Pulmonary artery endothelial cell (primary cell): ENCODE measurements at places on chromosomes 6 and 20. TPM values are rescaled to one million over a fixed set of nuclear protein-coding genes. Genes with fewer than 3 reads are reported as not detected.

DNA sequence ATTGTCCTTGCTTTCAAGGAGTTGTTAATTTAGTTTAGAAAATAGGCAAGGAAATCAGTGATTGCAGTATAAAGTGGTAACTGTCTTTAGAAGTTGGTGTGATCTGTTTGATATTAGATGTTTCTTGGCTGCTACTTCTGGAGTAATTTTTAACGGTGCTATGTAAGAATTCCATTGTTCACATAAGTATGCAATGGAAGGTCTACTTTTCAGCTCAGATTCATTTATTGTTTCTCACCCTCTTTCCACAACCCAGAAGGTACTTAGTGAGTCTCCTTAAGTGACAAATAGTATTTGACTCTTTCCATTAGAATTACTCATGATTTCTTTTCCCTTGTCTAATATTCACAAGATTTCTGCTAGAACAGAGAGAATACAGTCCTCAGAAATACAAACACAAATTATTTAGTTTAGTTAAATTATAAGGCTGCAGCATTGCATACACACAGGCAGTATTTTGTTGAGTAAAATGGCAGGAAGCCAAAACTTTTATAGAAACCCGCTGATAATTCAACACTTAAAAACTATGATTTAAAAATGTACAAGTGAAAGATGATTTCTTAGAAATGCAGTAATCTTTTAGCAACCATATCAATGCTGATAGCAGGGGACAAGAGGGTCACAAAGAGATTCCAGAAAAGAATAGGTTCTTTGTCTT, 554.3 kb downstream of the CD109 start:
- DNase-seq: no peak

GRCh38 chr6:158242071-158242606, 70.1 kb upstream of the TULP4 start:
- no peak for DNase-seq

EYA2 gene
- total RNA-seq: not detected in 2 replicates

GRCh38 chr6:14620522-14620921, 502.9 kb downstream of the CD83 start:
- no peak for DNase-seq

DNA sequence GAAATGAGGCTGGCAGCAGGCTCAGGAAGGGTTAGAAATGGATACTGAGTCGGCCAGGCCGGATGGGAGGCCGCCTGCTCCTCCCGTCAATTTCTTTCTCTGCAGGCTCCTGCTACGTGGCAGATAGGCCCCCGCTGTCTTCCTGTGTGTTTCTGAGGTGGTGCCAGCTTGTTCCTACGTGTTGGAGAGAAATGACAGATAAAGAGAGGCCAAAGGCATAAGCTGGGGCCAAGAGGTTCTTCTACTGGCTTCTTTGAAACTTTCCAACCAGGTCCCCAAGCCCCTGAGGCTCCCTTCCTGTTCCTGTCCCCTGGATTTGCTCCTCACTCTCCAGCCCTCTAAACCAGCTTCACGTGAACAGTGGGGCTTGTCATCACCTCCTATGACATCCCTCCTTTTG, 76.8 kb downstream of the TCP11 start:
- no peak for DNase-seq

ARMC2 gene
- 0.99 and 1.1 TPM in 2 replicates for total RNA-seq
